ENCODE measurements at places on chromosomes 2 and 18. TPM values are rescaled to one million over a fixed set of nuclear protein-coding genes. Genes with fewer than 3 reads are reported as not detected.

Gene CNGA3
- 0.23 TPM for total RNA-seq

Gene NCKAP5
- 20.2 TPM for total RNA-seq

Gene SIX3
- 0.06 TPM for total RNA-seq

Gene C2orf66
- not detected for total RNA-seq

Gene MYO3B
- total RNA-seq: 0.03 TPM

Gene LRRTM1
- total RNA-seq: not detected

Gene GNAL
- total RNA-seq: 3.7 TPM

Gene MAP3K19
- 21.1 TPM for total RNA-seq

Gene POTEC
- total RNA-seq: not detected

Gene RESP18
- not detected for total RNA-seq

Gene SERPINB10
- 0.64 TPM for total RNA-seq

Gene PSMA8
- not detected for total RNA-seq

Gene CSRNP3
- 8.7 TPM for total RNA-seq

Gene NPPC
- 0.94 TPM for total RNA-seq

Gene RIT2
- not detected for total RNA-seq

Gene KCNF1
- 0.83 TPM for total RNA-seq

Gene SLC40A1
- total RNA-seq: 553 TPM

Gene ALLC
- total RNA-seq: not detected

Gene SLC4A5
- total RNA-seq: 9.6 TPM

Gene ELOA2
- not detected for total RNA-seq

Gene TYMS
- total RNA-seq: 23.4 TPM

Gene KCNIP3
- 2.4 TPM for total RNA-seq

Gene PDE11A
- total RNA-seq: 0.25 TPM

Gene GATA6
- 32.1 TPM for total RNA-seq

Gene DLGAP1
- total RNA-seq: 5.2 TPM

Gene IKZF2
- total RNA-seq: 13.0 TPM

Gene LYPD6B
- 12.4 TPM for total RNA-seq

Gene CFAP221
- 42.4 TPM for total RNA-seq

Gene AAMP
- 72.9 TPM for total RNA-seq

Gene AOX1
- 48.5 TPM for total RNA-seq

Gene HOXD11
- not detected for total RNA-seq

Gene ECEL1
- 0.31 TPM for total RNA-seq

Gene FIGN
- total RNA-seq: 6.5 TPM

Gene NOSTRIN
- 29.2 TPM for total RNA-seq

Gene SPAG16
- 28.1 TPM for total RNA-seq

Gene CRYGC
- total RNA-seq: not detected

Gene EIPR1
- total RNA-seq: 20.8 TPM

Gene DYNAP
- not detected for total RNA-seq

Gene PDCD1
- total RNA-seq: 0.97 TPM

Gene ARHGEF4
- total RNA-seq: 8.1 TPM

Gene FBXO15
- 9.7 TPM for total RNA-seq

Gene CYP27A1
- 110 TPM for total RNA-seq

Gene SMYD1
- total RNA-seq: 0.20 TPM

Gene CABLES1
- 32.6 TPM for total RNA-seq

Gene ALPG
- 1.0 TPM for total RNA-seq

Gene IL1F10
- total RNA-seq: not detected

Gene SPP2
- total RNA-seq: not detected

Gene TM4SF20
- not detected for total RNA-seq

Gene GPR55
- 0.58 TPM for total RNA-seq

Gene PRKAG3
- not detected for total RNA-seq

Gene HSPD1
- 416 TPM for total RNA-seq

Gene EFR3B
- 6.1 TPM for total RNA-seq

Gene AGFG1
- 58.9 TPM for total RNA-seq

Gene MTCL1
- total RNA-seq: 12.4 TPM

Gene IL18RAP
- total RNA-seq: 1.00 TPM

Gene HES6
- total RNA-seq: 12.5 TPM

Gene LRRC30
- total RNA-seq: not detected

All from lung (tissue), 17 donors.